ENCODE measurements at places on chromosomes 16 and 17.

- no peak for DNase-seq
Measured at GRCh38 chr17:65104973-65105372, 32.2 kb upstream of the RGS9 start.

- DNase-seq: no peak
Measured at GRCh38 chr16:27217256-27217655, 13.9 kb downstream of the KDM8 start.

- no peak for DNase-seq
Measured at GRCh38 chr16:85002099-85002541, 9.2 kb downstream of the ZDHHC7 start.

- peak; percentile 74 for DNase-seq
Measured at GRCh38 chr16:66608241-66609138, 4.0 kb downstream of the CMTM3 start.

- DNase-seq: no peak
Measured at GRCh38 chr17:45050481-45051059, 862 bp downstream of the DCAKD start.

DNA sequence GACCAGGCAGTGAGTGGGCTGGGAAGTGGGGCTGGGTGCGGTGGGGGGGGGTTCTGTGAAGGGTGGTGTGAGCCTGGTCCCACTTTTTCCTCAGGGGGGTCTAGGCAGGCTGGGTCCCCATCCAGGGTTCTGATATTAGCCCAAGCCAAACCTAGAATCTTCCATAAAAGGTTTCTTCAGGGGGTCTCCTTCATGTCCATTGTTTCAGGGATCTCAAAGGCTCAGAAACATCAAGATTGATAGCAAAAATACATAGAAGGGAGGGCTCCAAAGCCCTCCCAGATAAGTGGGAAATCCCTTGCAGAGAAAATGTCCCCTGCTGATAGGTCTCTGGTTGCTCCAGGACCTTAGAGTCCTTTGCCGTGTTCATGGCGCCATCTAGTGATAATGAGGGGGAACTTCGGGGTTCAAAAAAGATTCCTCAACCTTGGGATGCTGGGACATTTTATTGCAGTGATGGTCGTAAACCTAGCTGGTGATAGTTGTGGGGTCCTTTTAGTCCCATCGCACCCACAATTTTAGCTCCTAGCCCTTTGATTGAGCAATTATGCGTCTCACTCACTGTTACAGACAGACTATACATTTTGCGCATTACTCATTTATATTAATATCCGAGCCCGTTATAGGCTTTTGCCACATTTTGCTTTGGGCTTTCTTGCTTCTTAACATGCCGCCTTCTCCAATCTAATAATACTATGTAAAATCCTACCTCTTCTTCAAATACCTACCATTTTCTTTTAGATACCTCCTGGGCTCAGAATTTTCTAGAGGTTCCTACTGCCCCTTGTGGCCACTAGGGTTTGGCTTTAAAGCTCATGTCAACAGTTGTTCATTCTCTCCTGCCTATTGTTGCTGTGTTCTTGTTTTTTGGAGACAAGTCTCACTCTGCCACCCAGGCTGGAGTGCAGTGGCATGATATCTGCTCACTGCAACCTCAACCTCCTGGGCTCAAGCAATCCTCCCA is 35.1 kb downstream of the IGF2BP1 start:
- DNase-seq: no peak

DNA sequence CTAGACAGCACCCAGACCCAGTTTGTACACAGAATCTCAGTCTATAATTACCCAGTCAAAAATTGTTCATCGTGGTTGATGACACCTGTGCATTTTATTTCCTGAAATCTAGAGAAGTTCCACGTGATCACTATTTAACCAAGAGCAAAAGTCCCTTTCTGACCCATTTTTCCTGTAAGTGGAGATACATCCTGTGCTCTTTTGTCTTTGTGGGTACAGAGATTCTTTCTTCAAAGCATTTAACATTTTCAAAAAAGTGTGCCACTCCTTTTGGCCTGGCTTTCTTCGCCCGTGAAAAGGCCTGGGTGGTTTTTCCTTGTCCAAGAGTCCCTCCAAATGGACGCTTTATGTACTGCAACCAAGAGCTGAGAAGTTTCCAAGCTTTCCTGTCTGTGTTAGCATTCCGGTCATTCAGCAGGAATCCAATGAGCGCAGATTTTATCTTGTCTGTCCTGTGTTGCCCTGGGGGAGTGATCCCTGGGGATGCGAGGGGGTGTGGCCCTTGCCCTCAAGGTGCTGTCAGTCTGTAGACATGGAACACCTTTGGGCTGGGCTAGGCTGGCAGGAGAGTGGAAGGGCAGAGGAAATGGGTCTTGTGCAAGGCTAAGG is 161.1 kb upstream of the CACNG5 start:
- peak; percentile 25 for DNase-seq

GRCh38 chr16:85428899-85429775 is 184.0 kb upstream of the GSE1 start:
- DNase-seq: no peak

GRCh38 chr17:65061646-65062045 is 5.1 kb upstream of the GNA13 start:
- no peak for DNase-seq

DNA sequence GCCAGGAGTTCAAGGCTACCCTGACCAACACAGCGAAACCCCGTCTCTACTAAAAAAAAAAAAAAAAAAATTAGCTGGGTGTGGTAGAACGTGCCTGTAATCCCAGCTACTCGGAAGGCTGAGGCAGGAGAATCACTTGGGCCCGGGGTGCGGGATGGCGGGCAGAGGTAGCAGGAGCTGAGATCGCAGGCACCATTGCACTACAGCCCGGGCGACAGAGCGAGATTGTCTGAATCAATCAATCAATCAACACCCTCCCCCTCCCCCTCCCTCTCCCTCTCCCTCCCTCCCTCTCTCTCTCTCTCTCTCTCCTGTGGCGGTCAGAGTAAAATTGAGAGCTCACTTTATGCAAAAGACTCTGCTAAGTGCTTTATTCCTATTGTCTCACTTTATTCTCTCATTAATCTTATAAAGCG is 1.2 kb downstream of the HSDL1 start:
- DNase-seq: no peak

- DNase-seq: no peak
Measured at GRCh38 chr17:35236821-35237220, 6.1 kb upstream of the SLFN5 start.

DNA sequence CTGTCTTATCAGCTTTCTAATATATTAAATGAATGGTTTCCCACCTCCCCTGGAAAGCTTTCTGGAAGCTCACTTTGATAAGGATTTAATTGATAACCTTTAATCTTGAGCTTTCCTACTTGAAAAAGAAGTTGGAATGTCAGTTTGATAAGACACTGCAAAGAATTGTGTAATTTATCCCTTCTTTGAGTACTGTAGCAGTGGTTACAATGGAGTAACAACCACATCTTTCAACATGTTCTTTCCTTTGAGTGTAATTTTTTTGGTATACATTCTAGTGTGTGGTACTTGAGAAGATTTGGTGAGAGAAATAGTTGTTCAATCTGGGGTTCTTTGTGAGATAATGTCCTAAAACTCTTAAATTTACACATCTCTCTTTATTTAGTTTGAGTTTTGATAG is 43.4 kb downstream of the CPD start:
- no peak for DNase-seq

DNA sequence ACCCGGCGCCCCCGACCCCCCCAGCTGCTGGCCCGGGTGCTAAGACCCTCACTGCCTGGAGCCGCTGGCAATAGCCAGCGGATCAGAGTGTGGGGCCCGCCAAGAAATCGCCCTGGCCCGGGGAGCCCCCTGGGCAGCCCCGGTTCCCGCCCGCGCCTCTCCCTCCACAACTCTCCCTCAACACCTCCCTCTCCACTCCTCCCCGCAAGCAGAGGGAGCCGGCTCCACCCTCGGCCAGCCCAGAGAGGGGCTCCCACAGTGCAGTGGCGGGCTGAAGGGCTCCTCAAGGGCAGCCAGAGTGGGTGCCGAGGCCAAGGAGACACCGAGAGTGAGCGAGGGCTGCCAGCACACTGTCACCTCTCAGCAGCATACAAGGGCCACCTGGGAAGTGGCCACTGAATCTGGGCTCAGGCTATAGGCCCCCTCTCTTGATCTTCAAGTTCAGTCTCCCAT is 385.5 kb downstream of the SEC14L1 start:
- DNase-seq: no peak

DNA sequence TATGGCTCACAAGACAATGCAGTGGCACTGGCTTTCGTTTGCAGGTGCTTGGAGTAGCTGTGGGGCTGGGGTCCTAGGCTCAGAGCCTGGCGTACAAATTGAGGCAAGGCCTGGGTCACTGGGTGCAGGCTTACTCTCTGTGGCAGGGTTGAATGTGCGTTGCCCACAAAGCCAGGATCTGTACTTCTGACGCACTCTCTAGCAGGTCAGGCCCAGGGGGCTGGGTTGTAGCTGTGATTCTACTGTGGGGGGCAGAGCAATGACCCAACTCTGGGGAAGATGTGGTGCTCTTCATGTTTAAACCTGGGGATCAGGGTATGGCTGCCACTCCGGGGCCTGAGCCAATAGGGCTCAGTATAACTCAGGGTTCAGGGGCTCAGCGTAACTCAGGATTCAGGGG is 6.4 kb upstream of the PRSS21 start:
- no peak for DNase-seq

GRCh38 chr16:82111944-82112343 is 58.1 kb downstream of the MPHOSPH6 start:
- no peak for DNase-seq

DNA sequence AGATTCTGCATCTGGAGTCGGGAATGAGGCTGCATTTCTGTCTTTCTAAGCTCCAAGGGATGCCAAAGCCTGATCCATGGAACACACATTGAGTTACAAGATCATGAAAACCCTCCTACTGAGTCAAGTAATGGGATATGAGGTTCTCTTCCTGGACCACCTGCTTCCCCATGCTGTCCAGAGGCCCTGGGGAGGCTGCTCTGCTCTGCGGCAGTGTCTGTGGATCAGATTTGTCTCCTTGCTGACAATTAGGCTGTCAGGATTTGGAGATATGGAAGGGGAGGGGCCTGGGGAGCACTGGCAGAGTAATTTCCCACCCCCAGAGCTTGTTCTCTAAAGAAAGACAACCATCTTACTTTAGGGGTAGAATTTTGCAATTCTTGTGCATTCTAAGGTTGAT is 33.0 kb downstream of the C16orf95 start:
- no peak for DNase-seq

DNA sequence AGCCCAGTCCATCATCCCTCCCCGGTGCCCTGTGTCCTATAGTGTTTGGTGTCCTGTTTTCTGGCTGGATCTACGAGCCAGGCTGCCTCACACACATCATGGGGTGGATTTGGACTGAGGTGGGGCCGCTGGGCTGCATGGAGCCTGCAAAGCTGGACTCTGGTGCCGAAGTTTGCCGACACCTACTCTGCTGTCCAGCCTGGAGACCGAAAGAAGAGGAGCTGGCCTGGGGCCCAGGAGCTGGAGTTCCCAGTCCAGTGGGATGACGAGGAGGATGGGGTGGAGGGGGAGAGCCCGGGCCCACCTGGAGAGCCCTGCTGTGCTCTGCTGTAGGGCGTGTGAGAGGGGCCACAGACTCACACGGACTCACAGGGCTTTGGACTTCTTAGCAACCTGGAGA is 40.3 kb upstream of the ENPP7 start:
- no peak for DNase-seq

- no peak for DNase-seq
Measured at GRCh38 chr17:40916366-40916765, 21.1 kb downstream of the KRT23 start.

DNA sequence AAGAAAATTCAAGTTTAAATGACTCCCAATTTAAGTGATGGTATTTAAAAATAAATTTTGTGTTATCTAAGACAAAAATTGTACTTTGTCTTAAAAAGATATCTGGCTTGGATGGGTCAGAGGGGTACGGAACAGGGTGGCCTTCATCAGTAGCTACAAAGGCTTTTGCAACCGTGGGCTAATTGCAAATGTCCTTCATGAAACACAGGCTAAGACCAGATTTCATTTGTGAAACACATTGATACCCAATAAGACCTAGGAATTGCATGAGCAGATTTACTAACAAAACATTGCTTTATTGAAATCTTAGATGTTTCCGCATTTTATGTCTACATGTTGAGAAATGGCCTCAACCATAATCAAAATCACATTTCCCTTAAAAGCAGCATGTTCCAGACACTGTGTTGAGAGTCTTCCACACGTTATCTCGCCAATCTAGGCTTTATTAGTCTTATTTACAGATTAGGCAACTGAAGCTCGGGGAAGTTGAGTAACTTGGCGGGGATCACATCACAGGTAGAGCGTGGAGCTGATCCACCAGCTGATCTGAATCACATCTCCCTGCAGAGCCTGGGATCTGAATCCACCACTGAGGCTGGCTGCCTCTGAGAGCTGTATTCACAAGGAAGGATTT is 21.8 kb downstream of the FBXO39 start:
- no peak for DNase-seq
